ENCODE measurements at places on chromosomes 2 and 18. TPM values are rescaled to one million over a fixed set of nuclear protein-coding genes. Genes with fewer than 3 reads are reported as not detected.

DNA sequence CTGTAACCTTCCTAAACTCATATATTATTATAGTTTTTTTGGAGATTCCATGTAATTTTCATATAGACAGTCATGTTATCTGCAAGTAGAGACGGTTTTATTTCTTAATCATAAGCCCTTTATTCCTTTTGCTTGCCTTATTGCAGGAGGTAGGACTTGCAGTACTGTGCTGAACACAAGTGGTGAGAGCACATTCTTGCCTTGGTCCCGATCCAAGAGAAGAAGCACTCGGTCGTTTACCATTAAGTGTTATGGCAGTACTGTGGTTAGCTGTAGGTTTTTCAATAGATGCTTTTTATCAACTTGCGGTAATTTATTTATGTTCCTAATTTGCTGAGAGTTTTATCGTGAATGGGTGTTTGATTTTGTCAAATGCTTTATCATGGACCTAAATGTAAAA lies 305.7 kb downstream of the DYSF start:
- no peaks in the 10 kb centered on the region for H3K36me3 ChIP-seq
- no peak overlapping the region for H3K4me3 ChIP-seq
- no peak for DNase-seq
- peaks cover 21% of the 10 kb centered on the region for H3K4me1 ChIP-seq
- H3K27me3 ChIP-seq = no peaks in the 10 kb centered on the region

DNA sequence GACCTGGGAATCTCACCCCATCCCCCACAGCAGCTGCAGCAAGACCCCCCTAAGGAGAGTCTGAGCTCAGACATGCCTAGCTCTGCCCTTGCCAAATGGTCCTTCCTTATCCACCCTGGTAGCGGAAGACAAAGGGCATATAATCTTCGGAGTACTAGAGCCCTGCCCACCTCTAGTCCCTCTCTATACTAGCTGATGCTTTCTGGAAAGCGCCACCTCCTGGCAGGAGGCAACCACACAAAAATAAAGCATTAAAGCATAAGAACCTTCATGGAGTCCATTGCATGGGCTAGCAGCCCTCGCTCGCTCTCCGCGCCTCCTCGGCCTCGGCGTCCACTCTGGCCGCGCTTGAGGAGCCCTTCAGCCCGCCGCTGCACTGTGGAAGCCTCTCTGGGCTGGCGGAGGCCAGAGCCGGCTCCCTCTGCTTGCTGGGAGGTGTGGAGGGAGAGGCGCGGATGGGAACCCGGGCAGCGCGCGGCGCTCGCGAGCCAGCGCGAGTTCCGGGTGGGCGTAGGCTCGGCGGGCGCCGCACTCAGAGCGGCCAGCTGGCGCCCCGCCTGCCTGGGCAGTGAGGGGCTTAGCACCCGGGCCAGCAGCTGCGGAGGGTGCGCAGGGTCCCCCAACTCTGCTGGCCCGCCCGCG lies 941.2 kb downstream of the SUCLG1 start:
- no peak overlapping the region for H3K27ac ChIP-seq
- H3K4me3 ChIP-seq = no peak overlapping the region
- DNase-seq = no peak
- H3K27me3 ChIP-seq = no peaks in the 10 kb centered on the region

PNO1 gene
- total RNA-seq = 10.5 TPM

METTL4 gene
- 10.5 TPM for total RNA-seq

CRYBA2 gene
- total RNA-seq = not detected

- DNase-seq = peak; percentile 93
- H3K27me3 ChIP-seq = peaks cover 3% of the 10 kb centered on the region
- peak overlapping the region; percentile 66 for H3K4me3 ChIP-seq
- peaks cover 23% of the 10 kb centered on the region for H3K4me1 ChIP-seq
- peak overlapping the region; percentile 91 for H3K27ac ChIP-seq
Measured at GRCh38 chr2:235468978-235469655, 24.7 kb upstream of the AGAP1 start.

SH2D6 gene
- not detected for total RNA-seq

- no peaks in the 10 kb centered on the region for H3K27me3 ChIP-seq
- H3K4me3 ChIP-seq = no peak overlapping the region
- no peaks in the 10 kb centered on the region for H3K36me3 ChIP-seq
Measured at GRCh38 chr2:163345795-163346573, 389.8 kb downstream of the FIGN start.

Data from osteoblast (primary cell).